ENCODE measurements at places on chromosomes 16 and 17. TPM values are rescaled to one million over a fixed set of nuclear protein-coding genes. Genes with fewer than 3 reads are reported as not detected.

Gene CALB2
- total RNA-seq = 6.8 TPM

Gene DOK4
- 41.6 TPM for total RNA-seq

Gene RSAD1
- 37.7 TPM for total RNA-seq

Gene CCP110
- 11.0 TPM for total RNA-seq

Gene PMP22
- total RNA-seq = 324 TPM

Gene C17orf67
- total RNA-seq = 2.4 TPM

Gene LRRC37A
- total RNA-seq = 0.75 TPM

Gene CDK3
- 3.7 TPM for total RNA-seq

Gene ITGAE
- total RNA-seq = 88.2 TPM

Gene PERCC1
- total RNA-seq = not detected

Gene SLC16A3
- total RNA-seq = 98.1 TPM

Gene NRN1L
- total RNA-seq = not detected

Gene KRTAP4-5
- total RNA-seq = not detected

Gene RFFL
- 42.8 TPM for total RNA-seq

Gene SLC12A3
- total RNA-seq = not detected

Gene JPH3
- total RNA-seq = 2.5 TPM

Gene NAA60
- 50.7 TPM for total RNA-seq

Gene ABCA3
- 15.1 TPM for total RNA-seq

Gene PPP1R27
- not detected for total RNA-seq

Gene KLHL36
- total RNA-seq = 23.6 TPM

Gene PRKCB
- total RNA-seq = 0.15 TPM

Gene SPNS2
- 10.7 TPM for total RNA-seq

Gene KRTAP9-2
- total RNA-seq = not detected

Gene TNFRSF12A
- 577 TPM for total RNA-seq

Gene SAT2
- total RNA-seq = 92.7 TPM

Gene MT2A
- 813 TPM for total RNA-seq

Gene GJD3
- 1.2 TPM for total RNA-seq

Gene XYLT1
- 0.74 TPM for total RNA-seq

Gene NXN
- total RNA-seq = 21.9 TPM

Gene KRT23
- total RNA-seq = 0.08 TPM

Gene ZG16
- not detected for total RNA-seq

Gene PRSS53
- total RNA-seq = 0.78 TPM

Gene HOXB4
- 0.16 TPM for total RNA-seq

Gene OR1A1
- not detected for total RNA-seq

Gene LYZL6
- total RNA-seq = not detected

Gene ZSCAN10
- total RNA-seq = not detected

Gene GPR179
- 0.03 TPM for total RNA-seq

Gene AANAT
- 0.29 TPM for total RNA-seq

Gene IGFBP4
- 2,442 TPM for total RNA-seq

Gene TMEM231
- total RNA-seq = 8.0 TPM

Gene MMP2
- 13.0 TPM for total RNA-seq

Gene GPRC5C
- total RNA-seq = 56.4 TPM

Gene OR3A3
- not detected for total RNA-seq

Gene KRT27
- not detected for total RNA-seq

Gene KIF22
- 81.9 TPM for total RNA-seq

Gene CCL1
- not detected for total RNA-seq

Gene NPTX1
- total RNA-seq = 85.9 TPM

Gene ZNF287
- 10.9 TPM for total RNA-seq

Measured in A549 treated with CpdA at 1 μM for 4 hours (cell line).